ENCODE measurements at places on chromosomes 2 and 18.

DNA sequence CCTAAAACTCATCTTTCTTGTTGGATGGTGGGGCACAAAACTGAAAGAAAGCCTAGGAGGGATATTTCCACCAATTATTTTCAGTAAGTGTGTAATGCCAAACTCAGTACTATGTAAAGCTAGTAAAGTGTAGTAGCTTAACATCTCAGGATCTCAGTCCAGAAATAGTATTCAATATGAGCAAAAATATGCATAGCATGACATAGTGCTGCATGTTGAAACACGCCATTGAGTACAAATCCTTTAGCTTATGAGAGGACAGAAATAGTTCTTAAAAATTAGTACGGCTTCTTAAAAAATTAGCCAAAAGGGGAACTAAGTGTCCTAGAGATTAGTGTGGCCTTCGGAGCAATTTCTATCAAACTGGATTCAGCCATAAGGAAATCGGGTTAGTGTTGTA, 21.7 kb upstream of the ATL2 start:
- no peak for DNase-seq

DNA sequence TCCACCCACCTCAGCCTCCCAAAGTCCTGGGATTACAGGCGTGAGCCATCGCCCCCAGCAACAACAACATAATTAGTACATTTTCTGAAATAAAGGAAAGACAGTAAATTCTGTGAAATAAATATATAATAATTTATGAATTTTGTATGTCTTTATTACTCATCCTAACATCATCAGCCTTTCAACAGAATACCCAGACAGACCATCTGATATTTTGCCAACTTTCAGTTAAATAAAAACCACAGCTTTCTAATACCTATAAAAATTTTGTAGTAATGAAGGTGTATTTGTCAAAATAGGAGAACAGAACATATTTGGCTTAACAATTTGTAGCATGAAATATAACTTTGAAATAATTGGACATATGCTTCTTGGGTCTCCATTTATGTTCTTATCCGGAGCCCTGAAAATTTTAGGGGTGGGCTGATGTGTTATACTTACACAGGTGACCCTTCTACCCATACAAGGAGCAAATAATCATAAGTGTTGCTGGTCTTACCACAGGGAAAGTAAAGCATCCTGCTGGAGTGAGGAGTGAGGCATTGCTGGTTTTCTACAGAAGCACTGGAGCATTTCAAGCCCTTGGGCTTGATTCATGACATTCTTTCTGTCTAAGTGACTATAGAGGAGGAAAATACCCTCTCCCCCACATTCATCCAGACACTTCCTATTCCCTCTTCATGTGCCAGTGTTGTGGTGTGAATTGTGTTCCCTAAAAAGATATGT, 99.3 kb downstream of the SPOPL start:
- DNase-seq = no peak

DNA sequence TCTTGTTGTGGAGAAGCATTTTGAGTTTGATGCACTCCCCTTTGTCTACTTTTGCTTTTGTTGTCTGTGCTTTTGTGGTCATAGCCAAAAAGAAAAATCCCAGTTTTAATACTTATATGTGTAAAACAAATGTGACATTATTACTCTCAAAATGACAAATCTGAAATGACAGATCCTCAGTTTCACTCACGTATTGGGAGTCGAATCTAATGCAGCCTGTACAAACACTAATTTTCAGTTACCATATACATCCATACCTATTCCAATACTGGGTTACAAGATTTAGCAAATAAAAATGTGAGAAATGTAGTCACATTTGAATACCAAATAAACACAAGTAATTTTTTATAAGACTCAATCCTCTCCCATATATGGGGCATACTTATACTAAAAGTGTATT, 148.2 kb upstream of the ZNF516 start:
- no peak for DNase-seq

DNA sequence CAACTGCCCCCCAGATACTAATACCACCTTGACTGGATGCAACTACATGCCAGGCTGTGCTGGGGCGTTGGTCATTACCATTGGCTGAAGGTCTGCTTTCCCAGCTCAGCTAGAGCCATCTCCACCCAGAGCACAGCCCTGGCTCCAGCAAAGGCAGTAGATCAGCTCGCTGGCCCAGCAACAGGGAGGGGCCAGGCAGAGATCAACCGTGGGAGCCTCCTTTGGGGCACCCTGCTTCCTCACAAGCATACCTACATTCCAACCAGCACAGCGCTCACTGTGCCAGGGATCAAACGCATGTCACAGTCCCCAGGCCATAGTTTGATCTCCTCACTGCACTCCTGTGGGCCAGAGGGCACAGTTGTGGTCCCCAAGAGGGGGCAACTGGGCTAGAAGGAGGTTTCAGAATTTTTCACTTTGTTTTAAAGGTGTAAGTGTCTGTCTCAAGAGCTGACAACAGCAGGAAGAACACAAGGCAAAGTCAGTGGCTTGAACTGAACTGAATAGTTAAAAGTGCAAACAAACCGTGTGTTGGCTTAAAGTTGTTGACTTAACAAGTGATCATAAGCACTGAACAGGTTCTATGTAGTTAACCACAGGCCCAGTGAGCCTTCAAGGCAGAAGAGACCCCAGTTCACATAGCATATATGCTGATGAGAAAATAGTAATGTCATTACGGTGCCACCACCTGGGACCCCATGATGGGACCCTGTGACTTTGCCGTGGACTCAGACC, 70.1 kb upstream of the BZW1 start:
- peak; percentile 82 for DNase-seq

DNA sequence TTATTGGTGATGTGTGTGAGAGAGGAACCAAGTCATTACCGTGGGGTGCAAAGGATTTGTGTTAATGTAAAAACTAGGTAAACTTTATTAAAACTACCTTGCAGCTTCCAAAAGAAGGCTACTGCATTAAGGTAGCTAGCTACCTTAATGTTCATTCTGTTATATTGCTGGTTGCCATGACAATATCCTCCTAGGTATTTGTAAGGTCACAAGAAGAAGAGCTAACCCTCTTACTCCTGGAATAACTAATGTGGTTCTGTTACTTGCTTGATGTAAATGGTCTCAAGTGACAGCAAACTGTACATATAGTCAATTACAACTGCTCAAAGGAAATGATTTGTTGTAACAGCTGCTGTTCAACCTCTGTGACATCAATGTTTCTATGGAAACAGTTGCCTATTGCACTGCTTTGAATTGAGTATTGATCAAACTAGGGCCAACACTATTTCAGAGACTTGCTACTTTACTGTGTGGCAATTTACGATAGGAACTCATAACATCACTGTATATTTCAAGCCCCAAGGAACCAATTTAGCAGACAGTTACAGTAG, 319.8 kb upstream of the HNRNPA3 start:
- DNase-seq = peak; percentile 96

DNA sequence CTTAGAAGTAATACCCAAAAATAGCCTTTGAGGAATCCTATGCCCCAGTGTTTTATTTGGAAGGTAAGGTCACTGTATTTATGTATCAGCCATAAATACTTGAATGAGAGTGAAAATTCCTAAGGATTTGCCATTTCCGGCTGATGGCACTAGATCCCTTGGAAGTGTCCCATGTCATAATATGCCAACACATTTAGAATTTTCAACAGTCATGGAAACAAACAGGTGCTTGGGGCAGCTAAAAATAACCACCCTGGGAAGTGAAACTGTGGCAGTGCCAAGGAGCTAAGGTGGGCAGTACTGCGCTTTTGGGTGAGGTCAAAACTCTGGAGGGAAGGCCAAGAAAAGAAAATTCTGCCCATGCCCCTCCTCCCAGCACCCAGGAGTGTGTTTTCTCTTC, 80.2 kb downstream of the TCF7L1 start:
- DNase-seq = no peak
